MV-4-11 (cell line): ENCODE measurements at places on chromosomes 16 and 17.

- DNase-seq, result no peak
These were observed 331.1 kb downstream of the SLC39A11 start for GRCh38 chr17:72761431-72761830.

GRCh38 chr17:37182786-37183465 lies 192.9 kb upstream of the C17orf78 start:
- no peak for DNase-seq

DNA sequence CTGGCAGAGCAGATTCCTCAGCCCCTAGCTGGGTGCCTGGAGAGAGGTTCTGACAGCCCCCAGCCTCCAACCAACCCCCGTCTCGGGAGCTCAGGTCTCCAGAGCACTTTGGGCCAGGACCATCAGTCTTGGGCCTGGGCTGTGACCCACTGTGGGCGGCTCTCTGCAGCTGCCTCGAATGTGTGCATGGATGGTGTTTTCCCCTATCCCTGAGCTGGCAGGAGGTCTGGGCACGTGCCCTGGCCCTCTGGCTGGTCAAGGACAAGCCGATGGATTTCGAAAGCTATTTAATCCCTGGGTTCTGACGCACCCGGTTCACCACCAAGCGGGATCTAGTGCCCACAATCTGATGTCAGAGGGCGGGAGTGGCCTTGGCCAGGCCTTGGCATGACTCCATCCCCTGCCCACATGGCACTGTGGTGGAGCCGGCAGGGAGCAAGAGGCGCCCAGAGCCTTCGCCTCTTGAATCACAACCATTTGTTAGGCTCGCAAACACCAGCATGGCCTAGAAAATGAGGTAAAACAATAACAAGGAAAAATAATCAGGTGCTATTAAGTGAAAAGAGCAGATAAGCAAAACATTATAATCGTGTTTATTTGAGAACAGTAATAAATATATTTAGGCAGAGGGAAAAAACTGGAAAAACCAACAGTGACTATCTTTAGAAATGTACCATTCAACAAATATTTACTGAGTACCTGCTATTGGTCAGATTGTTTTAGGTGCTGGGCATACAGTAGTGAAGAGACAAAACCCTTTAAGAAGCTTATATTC lies 69.3 kb upstream of the TOB1 start:
- DNase-seq, result peak; percentile 81

- no peak for DNase-seq
These were observed 92.0 kb upstream of the CCL2 start for GRCh38 chr17:34163123-34163522.

DNA sequence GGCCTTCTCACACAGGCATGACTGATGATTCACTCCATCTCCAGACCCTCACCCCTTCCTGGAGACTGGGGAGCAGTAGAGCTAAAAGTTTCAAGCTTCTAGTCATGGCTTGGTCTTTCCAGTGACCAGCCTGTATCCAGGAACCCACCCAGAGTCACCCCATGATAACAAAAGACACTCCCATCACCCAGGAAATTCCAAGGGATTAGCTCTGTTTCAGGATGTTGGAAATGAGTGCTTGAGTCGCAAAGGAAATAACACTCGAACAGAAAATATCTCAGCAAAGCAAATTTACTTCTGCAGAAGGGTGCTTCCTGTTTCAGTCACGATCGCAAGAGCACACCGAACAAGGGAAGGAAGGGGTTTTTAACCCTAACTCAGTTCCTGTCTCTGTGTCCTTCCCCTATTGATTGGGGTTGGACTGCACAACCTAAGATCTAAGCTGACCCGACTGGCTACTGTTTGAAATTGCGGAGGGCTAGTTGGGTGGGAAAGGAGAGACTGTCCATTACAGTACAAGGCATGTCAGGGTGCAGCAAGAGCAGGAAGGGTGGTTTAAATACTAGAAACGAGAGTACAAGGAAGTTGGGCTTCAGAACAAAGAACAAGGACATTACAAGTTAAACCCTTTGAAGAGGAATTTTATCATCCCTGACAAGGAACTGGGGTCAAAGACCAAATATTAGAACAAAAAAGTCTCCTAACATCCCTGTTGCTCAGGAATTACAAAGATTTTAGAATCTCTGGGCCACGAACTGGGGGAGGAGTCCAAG lies 224.4 kb upstream of the CACNG5 start:
- peak; percentile 28 for DNase-seq

GRCh38 chr17:1714427-1714979 lies 4.3 kb upstream of the TLCD2 start:
- DNase-seq, result no peak

GRCh38 chr16:75758215-75758614 lies 31.9 kb upstream of the CPHXL start:
- no peak for DNase-seq

- DNase-seq, result no peak
These were observed 19.8 kb upstream of the ANKRD40CL start for GRCh38 chr17:50787106-50787505.

GRCh38 chr17:20256144-20256543 lies 211.2 kb downstream of the LGALS9B start:
- DNase-seq, result no peak

- no peak for DNase-seq
These were observed 4.3 kb downstream of the DUS1L start for GRCh38 chr17:82061047-82061925.

- DNase-seq, result no peak
These were observed at the start of gene TNFRSF13B for GRCh38 chr17:16971458-16972338. Gene TNFRSF13B, minus strand, starts transcription at chr17:16972118. Its CDS starts 43 bp downstream, at chr17:16972075.

- DNase-seq, result no peak
These were observed 410.3 kb downstream of the CDH11 start for GRCh38 chr16:64711596-64711995.

GRCh38 chr16:88649195-88649923 lies 1.5 kb downstream of the CYBA start:
- DNase-seq, result no peak

DNA sequence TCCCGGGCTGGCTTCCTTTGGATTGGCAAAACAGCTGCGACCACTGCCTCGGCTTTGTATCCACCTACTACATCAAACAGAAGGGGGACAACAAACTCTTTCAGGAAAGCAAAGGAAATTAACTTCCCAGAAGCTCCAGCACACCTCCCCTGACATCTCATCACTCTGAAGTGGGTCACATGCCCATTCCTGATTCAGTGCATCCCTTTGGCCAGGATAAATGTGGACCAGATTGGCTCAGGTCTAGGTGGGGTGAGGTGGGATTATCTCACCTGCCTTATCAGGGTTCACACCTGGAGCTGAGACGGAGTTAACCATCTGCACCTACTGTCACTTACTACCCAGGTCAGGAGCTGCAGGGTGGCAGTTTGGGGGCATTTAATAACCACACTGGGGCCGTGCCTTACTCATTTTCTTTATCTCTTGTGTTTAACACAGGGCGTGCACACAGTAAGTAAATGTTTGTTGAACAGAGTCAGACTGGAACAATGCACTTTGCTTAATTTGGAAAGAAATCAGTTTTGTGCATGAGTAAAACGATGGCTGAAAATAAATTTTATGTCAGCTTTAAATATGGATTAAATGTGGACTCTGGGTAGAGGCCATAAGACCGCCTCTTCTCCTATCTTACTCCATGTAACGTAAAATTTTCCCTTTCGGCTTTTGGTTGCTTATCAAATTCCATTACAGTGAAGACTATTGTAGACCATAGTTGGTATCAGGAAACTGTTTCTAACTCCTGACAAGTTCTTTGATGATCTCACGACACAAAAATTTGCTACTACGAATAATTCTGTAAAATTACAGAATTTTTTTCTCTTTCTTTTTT lies 36.0 kb downstream of the IQCK start:
- DNase-seq, result no peak

DNA sequence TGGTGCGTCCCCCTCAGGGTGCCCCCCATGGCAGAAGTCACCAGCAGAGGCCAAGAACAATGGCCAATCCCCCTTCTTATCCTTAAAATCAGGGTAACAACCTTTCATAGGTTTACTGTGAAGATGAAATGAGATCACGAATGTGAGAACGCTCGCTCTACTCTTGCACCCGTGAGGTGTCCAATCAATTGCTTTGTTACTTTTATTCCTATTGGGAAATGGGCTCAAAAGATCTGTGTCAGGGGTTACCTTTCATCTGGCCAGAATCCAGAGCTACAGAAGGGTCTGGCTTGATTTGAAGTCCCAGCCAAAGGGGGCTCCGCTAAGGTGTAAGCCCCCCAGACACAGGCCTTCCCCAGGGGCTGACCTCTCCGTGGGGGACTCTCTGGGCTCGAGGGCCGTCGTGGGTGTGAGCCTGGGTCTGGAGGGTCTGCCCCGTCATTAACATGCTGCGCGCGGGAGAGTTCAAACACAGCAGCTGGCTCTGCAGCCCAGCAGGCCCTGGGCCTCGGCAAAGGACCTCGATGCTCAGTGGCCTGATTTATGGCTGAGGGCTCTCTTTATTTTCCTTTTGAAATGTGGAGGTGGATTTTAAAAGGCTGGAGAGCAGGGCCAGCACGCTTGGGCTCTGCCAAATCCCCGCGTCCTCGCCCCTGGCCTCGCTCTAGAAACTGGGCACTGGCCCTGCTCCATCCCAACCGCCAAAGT lies 10.4 kb downstream of the ABR start:
- DNase-seq, result no peak

GRCh38 chr17:35373984-35374765 lies 754 bp upstream of the SLFN11 start:
- DNase-seq, result peak; percentile 31

- no peak for DNase-seq
These were observed 549.4 kb upstream of the CDH5 start for GRCh38 chr16:65817066-65817465.
